ENCODE measurements at places on chromosomes 11 and 22. TPM values are rescaled to one million over a fixed set of nuclear protein-coding genes. Genes with fewer than 3 reads are reported as not detected.

The GNG3 gene
- not detected for total RNA-seq

The RBMXL2 gene
- total RNA-seq, result not detected

The TRIM6 gene
- 24.1 TPM for total RNA-seq

- DNase-seq, result peak; percentile 5
- no peak overlapping the region for H3K4me3 ChIP-seq
- H3K4me1 ChIP-seq, result no peaks in the 10 kb centered on the region
- no peaks in the 10 kb centered on the region for H3K27me3 ChIP-seq
- no peak overlapping the region for H3K27ac ChIP-seq
Measured at GRCh38 chr11:108117746-108118371, 3.5 kb upstream of the ACAT1 start.

GRCh38 chr11:9493492-9493891 lies 32.7 kb downstream of the ZNF143 start:
- no peaks in the 10 kb centered on the region for H3K27me3 ChIP-seq
- no peak overlapping the region for H3K27ac ChIP-seq
- peaks cover 12% of the 10 kb centered on the region for H3K4me1 ChIP-seq
- peaks cover 20% of the 10 kb centered on the region for H3K36me3 ChIP-seq
- no peak overlapping the region for H3K4me3 ChIP-seq

DNA sequence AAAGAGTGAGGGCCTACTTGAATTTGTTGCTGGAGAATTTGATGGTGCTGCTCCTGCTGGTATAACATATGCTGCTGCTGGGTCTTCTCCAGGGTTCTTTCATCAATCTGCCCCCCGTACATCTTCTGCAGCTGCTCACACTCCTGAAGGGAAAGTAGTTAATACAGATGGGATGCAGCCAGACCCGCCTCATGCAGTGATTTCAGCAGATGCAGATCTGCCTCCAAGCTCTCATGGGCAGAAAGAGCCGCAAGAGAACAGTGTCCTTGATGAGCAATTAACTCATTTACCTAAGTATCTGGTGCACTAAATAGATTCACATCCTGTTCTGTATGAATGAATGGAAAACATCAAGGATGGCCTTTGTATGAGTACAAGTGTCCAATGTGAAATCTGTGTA lies 24.8 kb upstream of the APOA1 start:
- H3K4me1 ChIP-seq, result peaks cover 19% of the 10 kb centered on the region
- H3K27ac ChIP-seq, result no peak overlapping the region
- DNase-seq, result no peak
- no peaks in the 10 kb centered on the region for H3K27me3 ChIP-seq
- H3K4me3 ChIP-seq, result no peak overlapping the region

Data from SJSA1 (cell line).